ENCODE measurements at places on chromosomes 6 and 20.

DNA sequence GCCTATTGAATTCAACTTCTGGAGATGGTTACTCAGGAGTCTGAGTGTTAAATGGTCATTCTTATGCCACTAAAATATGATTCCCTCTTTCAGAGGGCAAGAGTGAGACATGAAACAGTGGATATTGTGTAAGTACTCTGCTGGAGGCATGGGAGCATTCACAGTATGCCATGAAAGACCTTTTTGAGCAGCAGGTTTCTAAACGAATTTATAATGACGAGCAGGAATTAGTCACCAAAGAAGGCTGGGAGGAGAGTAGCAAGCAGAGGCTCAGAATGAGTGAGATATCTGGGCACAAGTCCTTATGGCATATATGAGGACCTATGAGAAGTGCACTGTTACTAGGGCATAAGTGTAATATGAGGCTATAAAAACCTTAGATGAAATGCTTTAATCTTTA, 10.9 kb upstream of the MYB start:
- no peak for DNase-seq

DNA sequence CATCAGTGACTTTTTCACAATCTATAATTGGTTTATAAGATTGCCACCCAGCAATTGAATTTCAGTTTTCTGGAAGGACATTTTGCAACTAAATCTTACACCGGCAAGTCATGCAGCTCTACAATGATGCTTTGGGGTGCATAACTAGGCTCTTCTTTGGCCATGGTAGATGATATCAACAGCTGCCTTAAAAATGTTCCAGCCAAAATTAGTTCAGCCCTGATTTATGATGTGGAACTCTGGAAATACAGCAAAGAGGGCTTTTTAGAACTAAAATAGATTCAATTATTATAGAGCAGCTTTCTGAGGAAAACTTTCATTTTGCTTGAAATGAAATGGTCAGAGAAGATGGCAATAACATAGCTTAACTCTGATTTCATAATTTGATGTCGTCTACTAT, 18.4 kb upstream of the MCM9 start:
- no peak for DNase-seq

DNA sequence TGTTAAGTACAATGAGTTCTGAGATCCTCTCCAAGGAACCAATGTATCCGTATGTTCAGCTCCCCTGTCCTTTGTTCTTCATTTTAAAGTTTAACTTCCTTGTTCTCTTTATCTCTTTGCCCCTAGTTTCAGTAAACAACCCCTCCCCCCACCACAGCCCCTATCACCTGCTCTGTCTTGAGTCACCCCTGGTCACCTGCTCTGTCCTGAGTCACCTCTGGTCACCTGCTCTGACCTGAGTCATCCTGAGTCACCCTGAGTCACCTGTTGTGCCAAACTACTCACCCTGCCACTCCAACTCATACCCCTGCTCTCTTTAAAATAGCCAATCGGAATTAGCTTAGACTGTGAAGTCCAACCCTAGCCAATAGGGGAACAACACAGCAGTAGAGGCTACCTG, 288.7 kb upstream of the CDYL start:
- no peak for DNase-seq

GRCh38 chr6:3540253-3540820, 83.5 kb upstream of the SLC22A23 start:
- DNase-seq: no peak

DNA sequence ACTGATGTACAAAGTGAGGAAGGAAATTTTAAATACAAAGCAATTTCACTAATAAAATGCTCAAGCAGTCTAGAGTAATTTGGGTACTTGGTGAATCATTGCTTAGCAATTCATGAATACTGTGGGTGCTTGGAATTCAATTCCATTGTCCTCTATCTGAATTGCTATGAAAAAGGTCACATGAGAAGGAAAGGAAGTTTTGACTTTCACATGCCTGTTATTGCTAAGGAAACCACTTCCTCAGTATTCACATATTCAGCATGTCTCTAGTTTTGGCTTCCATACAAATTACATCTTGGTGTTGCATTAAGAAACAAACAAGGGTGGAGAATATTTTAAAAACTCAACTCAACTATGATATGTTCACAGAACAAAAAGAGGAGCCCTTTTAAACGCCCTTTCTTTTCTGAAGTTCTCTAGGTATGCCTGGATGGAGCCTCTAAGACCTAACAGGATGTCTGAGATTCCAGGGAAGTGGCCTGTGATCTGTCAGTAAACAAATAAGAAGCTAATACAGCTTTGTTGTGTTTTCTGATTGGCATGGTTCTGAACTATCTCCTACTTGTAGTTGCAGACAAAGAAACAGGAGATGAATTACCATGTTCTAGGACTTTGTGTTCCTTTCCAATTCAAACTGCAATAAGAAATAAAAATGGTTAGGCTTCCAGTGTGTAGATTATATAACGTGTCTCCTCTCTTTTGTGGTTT, 190.4 kb downstream of the OGFRL1 start:
- no peak for DNase-seq

- DNase-seq: no peak
These were observed 214.1 kb downstream of the COL12A1 start for GRCh38 chr6:74991573-74992332.

- no peak for DNase-seq
These were observed 281.8 kb downstream of the GMDS start for GRCh38 chr6:1963596-1963995.

- DNase-seq: no peak
These were observed 27.5 kb downstream of the RNASET2 start for GRCh38 chr6:166928644-166929541.

DNA sequence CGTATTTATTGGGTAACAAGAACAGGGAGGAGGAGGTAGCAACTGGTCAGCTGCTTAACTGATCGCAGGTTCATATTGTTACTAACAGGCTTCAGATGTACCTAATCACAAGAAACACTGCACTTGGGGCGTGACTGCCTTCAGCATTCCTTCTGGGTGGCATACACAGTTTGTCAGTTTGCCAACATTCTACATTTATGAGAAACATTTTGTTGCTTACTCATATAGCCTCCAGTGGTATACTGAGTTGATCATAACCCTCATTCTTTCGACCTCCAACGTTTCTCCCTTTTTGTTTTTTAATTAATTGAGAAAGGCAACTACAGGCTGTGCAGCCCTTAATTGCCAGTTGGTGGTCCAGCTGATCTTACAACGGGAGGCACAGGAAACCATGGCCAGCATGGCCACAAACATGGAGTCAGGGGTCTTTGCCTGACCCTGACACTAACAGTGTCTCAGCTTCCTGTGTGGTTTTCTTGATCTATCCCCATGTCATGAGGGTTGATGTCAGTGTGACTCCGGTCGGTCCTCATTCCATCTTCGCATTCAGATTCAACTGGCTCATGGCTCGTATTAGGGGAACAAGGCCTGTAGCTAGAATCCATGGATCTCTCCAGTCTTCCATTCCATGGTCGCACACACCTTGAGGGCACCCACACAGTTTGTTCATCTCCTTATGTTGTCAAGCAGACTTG, 9.4 kb downstream of the EPB41L2 start:
- no peak for DNase-seq

DNA sequence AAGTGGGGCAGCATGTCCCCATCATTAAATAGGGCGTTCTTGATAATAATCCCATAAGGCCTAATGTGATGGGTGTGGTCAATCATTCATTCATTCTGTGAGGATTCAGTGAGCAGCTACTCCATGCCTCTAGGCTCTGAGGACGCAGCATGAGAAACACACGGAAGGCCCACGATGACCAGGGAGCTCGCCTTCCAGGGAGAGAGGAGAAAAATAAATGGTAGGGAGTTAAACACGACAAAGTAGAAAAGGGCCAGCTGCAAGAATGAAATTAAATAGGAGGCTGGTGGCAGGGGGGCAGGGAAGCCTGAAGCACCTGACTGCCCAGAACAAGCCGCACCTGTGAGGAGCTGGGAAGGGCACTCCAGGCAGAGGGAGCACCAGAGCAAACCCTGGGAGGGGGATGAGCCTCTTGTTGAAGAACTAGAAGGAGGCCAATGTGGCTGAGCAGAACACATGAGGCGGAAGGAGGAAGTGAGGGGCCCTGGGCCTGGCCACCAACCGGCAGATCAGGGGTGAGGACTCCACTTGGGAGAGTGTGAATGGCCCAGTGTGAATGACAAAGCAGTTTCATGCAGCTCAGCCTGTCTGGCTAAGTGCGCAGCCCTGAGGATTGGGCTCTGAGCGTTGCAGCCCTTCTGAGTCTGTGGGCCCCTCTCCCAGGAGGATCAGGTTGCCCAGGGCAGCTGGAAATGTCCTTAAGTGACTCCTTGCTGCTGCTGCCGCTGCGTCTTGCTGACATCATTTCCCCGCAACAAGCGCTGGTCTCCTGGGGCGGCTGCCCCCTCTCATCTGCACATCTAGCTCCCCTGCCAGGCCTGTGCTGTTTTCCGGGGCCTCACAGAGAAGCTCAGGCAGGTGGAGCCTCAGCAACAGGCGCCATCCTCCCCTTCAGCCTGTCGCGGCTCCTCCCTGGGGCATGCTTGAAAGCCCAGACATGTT, 99.9 kb downstream of the CDH26 start:
- DNase-seq: no peak

DNA sequence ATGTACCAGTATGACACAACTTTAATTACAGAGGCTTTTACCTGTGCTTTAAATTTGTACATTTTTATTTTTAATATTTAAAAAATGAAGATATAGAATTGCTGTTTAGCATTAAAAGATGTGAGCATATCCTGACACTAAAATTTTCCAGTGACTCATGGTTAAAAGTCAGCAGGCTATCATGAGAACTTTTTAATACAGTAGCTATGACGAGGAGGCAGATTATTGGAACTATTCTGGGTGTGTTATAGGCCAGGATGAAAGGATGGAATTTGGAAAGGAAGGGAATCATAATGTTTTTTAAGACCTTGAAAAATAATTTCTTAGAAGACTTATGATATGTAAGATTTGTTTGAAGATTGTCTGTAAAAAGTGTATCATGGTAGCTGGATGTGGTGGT, 91.0 kb downstream of the GFRA4 start:
- no peak for DNase-seq
